ENCODE measurements at places on chromosomes 3 and 15. TPM values are rescaled to one million over a fixed set of nuclear protein-coding genes. Genes with fewer than 3 reads are reported as not detected.

The RETNLB gene
- not detected for total RNA-seq

The TTLL13 gene
- total RNA-seq: 1.4 TPM

The OGG1 gene
- 31.2 TPM for total RNA-seq

The CISH gene
- 50.2 TPM for total RNA-seq

The CGNL1 gene
- total RNA-seq: 32.8 TPM

The RBMS3 gene
- 48.1 TPM for total RNA-seq

The DZIP1L gene
- total RNA-seq: 27.6 TPM

The ZNF502 gene
- total RNA-seq: 7.6 TPM
